Activated T-helper 9 cell treated with anti-CD3 and anti-CD28 coated beads, Interleukin-2, amount 50 U/mL, for 16 hours (primary cell): ENCODE measurements at places on chromosomes 4 and X.

GRCh38 chrX:51461053-51462044, 35.0 kb downstream of the NUDT11 start:
- no peak for DNase-seq

DNA sequence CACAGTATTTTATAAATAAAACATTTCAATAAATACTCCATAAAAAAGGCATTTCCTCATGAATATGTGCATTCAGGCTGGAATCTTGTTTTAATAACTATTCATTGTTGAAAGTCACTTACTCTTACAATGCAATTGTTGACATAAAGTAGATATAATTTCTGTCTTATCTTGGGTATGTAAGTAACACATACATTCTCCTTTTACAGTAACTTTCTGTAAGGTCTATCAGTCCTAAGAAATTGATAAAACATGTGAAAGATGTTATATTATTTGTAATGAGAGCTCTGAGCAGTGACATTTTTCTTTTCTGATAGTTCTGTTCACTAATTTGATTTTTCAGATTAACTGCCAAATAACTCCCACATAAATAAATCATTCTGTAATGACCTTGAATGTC, 1249.2 kb downstream of the STIM2 start:
- no peak for DNase-seq

GRCh38 chrX:118948270-118948669, 26.1 kb upstream of the LONRF3 start:
- DNase-seq: no peak

- DNase-seq: no peak
Measured at GRCh38 chrX:153491351-153491914, 3.3 kb upstream of the BGN start.

- DNase-seq: no peak
Measured at GRCh38 chr4:38769857-38770256, 12.9 kb downstream of the TLR10 start.

GRCh38 chr4:55866973-55867574, 13.6 kb downstream of the EXOC1 start:
- DNase-seq: no peak

DNA sequence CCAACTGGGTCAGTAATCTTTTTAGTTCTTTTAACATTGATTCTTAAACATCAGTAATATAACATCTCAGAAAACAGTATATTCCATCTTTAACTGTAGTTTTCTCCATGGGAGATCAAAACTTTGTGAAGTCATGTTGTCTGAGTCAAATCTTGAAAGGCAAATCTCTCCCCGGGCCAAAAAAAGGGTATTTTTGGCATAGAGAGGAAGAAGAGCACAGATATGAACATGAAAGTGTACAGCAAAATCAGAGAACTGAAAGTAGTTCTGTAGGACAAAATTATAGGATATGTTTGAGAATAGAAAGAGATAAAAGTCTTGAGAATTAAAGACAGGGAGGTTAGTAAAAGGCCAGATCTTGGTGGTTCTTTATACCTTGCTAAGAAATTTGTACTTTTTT, 176.4 kb upstream of the GYPA start:
- DNase-seq: no peak

DNA sequence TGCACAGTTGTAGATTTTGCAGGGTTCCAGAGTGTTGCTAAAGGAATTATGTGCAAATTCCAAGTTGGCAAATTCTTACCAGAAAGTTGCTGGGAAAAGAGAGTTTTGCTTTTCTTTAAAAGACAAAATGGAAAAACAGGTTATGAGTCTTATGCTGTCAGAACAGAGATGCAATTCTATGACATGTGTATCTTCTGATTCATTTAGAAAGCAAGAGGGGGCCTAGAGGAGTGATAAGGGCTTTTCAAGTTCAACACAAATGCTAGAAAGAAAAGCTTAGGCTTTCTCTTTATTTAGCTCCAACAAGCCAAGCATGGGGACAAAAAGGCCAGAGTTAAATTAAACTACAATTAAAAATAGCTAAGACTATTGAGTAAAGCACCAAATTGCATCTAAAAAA, 72.4 kb upstream of the GATB start:
- DNase-seq: no peak

DNA sequence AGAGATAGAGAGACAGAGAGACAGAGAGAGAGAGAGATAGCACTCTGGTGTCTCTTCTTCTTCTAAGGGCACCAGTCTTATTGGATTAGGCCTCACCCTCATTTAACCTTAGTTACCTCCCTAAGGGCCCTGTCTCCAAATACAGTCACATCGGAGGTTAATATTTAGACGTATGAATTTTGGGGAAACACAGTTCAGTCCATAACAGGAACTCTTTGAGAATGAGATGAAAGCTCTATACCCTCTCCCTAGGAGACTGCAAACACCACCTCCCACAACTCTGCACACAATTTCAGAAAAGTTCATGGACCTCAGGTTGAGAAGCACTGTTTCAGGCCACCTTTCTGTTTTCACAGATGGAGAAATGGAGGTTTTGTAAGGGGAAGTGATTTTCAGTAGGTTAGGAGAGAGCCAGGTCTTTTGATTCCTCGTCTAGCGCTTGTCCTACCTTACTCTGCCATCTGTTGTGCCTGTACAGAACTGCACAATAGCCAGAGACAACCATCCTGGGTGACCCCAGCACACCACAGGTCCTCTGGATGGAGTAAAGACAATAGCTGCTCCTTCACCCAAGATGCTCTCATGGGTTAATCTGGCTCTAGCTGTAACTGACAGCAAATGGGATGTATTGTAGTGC, 16.9 kb upstream of the LOC101059915 start:
- DNase-seq: no peak

DNA sequence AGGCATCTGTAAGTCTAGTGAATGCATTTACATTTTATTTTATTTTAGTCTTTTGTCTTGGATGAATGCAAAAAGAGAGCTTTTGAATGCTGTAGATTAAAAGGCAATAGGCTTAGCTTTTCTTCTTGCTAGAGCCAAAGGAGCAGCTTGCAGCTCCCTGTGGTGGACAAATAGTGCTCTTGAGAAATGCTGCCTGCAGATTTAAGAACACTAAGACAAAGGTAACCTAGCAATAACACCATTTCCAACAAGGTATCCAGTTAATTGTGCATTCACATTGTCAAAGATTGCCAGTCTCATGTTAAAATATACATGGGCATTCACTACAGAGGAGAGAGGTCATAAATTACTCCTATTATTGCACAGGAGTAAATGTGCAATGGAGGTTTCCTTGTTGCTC, 859.2 kb upstream of the PRKX start:
- no peak for DNase-seq

- no peak for DNase-seq
Measured at GRCh38 chrX:50577326-50577725, 106.7 kb upstream of the DGKK start.

DNA sequence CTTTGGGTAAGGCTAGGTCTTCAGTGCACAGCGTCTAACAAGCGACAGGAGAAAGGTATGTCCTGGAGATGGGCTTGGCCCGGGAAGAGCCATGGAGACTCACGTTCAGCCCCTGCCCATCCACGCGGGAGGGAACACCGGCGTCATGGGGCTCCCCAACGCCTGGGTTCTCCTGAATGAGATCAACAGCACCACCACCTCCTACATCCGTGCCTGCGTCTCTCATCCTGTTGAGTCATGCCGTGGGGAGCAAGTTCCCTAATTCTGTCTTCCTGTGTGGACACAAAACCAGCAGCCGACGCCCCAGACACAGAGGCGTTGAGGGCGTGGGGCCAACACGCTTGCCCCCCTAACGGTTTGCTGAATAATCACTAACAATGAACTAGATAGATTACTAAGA, 20.1 kb upstream of the IL3RA start:
- no peak for DNase-seq

- no peak for DNase-seq
Measured at GRCh38 chrX:108438110-108438623, at the start of gene COL4A6. COL4A6 (minus strand) TSS chrX:108438422; CDS start chrX:108438196, 226 bp downstream.

DNA sequence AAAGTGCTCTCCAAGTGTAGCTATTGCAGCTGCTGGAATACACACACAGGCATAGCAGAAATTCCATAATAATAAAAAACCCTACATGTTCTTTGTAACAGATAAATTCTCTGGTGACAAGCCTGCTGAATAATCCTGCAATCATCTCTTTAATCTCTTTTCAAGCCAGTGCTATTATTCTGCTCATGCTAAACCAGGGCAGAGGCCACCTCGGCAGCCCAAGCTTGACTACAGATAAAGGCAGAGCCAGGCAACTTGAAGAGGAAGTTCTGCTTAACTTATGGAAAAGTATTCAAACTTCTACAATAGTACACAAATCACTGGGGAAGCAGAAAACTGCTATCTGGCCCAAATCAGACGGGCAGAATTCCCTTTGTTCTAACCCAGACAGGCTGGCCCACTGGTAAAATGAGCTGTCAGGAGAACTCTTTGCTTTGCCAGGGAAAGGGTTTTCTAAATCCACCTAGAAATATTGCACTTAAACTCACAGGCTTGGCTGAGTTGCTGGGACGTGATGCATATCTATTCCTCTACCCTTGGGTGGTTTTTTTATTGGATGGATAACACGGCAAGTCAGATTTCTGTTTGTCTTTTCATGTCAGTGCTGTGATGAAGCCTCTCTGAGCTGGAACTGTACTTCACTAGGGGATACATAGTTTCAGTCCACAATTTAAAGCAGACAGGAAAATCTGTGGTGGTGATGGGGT, 70.5 kb downstream of the GATB start:
- no peak for DNase-seq

DNA sequence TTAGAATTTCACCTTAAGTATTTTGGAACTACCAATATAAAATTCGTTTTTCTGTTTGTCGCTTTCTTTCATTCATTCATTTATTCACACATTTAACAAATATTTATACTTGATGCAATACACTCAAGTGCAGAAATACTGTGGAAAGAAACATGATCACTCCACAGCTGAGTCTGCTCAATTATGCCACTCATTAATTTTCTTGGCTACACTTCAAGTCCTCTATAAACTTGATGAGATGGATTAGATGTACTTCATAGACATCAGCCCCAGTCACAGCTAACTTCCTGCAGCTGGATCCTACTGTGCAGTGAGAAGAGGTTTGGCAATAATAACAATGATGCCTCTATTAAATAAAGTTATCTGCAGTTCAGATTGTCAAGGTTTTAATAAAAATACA, 208.1 kb downstream of the PDGFC start:
- no peak for DNase-seq

- DNase-seq: peak; percentile 41
Measured at GRCh38 chrX:41384051-41384705, 50.2 kb downstream of the DDX3X start.

GRCh38 chr4:140186651-140187315, 32.8 kb upstream of the MAML3 start:
- no peak for DNase-seq

DNA sequence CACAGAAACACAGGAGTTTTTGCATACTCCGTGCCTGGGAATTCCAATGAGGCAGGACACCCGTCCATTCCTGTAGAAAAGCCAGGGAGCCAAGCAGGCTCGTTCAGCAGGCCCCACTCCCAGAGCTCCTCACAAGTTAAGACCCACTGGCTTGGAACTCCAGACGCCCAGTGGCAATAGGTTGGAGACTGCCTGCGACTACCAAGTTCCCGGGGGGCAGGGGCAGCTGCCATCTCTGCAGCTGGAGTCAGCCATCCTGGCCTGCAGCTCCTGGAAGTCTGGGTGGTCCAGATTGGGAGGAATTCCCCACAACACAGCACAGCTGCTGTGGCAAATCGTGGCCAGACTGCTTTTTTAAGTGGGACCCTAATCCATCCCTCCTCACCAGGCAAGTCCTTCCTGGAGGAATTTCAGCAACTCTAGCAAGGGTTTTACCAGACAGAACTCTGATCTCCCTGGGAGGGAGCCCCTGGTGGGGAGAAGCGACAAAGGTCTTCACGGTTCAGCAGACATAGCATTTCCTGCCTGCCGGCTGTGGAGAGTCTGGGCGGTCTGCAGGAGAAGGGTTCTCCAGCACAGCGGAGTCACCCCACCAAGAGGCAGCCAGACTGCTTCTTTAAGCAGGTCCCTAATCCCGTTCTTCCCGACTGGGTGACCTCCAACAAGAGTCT, 231.9 kb downstream of the STPG2 start:
- DNase-seq: no peak

DNA sequence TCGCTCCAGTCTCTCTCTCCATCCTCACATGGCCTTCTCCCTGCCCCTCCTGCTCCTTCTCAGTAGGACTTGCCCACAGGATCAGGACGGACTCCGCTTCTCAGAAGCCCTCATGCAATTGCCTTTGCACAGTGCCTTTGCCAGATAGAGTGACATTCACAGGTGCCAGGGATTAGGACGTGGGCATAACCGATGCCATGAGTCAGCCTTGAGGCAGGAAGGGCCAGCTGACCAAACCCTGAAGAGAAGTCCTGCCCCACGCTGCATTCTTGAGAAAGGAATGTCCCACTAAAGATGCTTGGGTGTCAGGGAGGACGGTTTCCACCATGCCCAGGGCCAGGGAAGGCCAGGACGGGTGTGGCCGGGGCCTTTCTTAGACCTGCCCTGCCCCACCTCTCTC, 6.6 kb upstream of the GRPEL1 start:
- DNase-seq: no peak

DNA sequence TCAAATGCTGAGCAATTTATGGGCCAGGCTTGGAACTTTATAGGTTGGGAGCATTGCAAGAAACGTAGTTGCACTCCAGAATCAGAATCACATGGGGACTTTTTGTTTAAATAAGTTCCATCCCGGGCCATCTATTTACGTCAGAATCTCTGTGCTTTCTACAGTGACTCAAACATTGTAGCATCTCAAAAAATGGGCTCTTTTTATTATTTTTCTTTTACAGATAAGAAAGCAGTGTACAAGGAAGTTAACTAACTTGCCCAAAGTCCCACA, 10.2 kb downstream of the CC2D2A start:
- no peak for DNase-seq

DNA sequence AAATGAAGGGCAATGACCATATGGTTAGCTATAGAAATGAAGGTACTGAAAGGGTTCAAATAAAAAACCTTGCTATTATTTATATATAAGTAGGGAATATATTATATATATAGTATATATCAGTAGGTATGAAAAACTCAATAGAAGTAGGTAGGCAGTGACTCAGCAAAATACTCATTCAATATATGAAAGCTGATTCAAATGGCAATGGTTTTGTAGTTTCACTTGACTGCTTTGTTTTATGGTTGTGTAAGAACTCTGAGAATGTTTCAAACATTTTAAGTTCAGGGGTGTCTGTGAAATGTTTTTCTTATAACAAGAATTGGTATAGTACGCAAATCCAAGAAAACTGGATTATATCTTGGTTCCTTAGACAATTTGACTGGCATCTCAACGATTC, 4.1 kb downstream of the ZNF280C start:
- DNase-seq: no peak

DNA sequence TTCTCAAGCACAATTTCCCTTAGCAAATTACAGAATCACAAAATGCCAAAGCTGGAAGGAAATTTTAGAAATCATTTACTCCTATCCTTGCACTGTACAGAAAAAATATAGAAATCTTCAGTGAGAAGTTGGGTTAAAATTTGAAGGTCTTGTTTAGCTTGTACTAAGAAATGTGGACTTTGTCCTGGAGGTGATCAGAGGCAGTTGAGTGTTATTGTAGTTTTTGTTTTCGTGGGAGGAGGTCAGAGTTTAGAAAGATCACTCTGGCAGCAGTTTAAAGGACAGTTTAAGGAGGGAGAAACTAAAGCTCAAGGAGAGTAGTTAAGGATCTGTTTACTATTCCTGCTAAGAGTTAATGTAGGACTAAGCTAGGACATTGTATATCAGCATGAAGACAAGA, 54.4 kb upstream of the CXorf51B start:
- DNase-seq: no peak

- DNase-seq: no peak
Measured at GRCh38 chrX:107686792-107687191, 58.5 kb downstream of the PRPS1 start.
